ENCODE measurements at places on chromosomes 3 and 15.
A peak's percentile ranks its signal among the peaks of the same experiment; 100 is the strongest.

DNA sequence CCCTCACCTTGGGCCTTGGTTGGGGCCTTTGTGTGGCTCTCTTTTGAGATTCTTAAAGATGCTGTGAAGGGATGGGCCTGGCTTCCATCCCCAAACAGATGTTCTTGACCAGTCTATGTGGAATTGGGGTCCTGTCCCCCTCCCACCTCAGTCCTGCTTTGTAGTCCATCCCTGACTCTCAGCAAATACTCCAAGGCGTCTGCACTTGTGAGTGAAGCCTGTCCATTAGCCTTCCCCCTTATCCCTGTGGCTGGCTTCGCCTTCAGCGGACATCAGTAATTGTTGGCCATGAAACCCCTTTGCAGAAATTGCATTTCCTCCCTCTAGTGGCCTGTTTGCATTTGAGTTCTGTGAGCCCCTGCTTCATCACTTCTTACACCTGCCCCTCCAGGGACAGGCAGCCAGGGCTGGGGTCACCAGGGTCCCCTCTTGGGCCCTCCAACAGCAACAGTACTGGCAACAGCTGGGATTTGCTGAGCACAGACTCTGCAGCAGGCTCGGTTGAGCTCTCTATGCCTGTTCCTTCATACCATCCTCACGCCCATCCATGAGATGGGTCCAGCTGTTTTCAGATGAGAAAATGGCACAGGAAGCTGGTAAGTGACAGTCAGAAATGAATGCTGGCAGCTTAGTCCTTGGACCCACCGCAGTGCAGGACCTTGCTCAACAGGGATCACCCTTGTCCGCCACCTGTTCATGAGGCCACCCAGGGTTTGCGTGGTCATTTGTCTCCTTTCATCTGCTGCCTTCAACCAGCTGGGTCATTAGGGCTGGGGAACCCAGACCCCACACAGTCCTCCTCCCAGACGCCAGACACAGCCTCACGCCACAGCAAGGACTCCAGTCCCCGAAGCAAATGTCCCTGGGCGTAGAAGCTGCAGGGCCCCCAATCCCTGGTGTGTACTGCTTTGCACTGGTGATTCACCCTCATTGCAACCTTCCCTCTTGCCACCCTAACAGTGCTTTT is 8.9 kb upstream of the LRRK1 start:
- DNase-seq, result peak; percentile 55

- no peak for DNase-seq
Observed at GRCh38 chr3:134895181-134895580, 100.1 kb downstream of the EPHB1 start.

DNA sequence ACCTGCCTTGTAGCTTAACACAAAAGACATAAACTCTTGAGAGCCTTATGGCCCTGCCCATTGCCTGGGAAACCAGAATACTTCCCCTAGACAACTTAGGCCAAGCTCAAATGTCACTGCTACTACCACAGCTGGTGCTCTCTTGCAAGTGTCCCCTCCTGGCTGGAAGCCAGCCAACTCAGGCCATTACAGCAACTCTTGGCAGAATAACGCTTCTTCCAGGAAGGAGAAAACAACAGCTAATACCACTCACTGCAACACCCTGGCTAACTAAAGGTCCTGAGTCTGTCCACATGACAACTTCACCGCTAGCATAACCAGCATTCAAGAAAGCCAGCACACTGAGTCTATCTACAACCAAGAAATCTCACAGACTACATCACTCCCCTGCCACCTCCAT is 5.1 kb upstream of the B4GALT4 start:
- DNase-seq, result no peak

- DNase-seq, result no peak
Observed at GRCh38 chr15:67543348-67543718, 830 bp downstream of the MAP2K5 start.

GRCh38 chr3:59798372-59799086 is 748.7 kb upstream of the CFAP20DC start:
- no peak for DNase-seq

DNA sequence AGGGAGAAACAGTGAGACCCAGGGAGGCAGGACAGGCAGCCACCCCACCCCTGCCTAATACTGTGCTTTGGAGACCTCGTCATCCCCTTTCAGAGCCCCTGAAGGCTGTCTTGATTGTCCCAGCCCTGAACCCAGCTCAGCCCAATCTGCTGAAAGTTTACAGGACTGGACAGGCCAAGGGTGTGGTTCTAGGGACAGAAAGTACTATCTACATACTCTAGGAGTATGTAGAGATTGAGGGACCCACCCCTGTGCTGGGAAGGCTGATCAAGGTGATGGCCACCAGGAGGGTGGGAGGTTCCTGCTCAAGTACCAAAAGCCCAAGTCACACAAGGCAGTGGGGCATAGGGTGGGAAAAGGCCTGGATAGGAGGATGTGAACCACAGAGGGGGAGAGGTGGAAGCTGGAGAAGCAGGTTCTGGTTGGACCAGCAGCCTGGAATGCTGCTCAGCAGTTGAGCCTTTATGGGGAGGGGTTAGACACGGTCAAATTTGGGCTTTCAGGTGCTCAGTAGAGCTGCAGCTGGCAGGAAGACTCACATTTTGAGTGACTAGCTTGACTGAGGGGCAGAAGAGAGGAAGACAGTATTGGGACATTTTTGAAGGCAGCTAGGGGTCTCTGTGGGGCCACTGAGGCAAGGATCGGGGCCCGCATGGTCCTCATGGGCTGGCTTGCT is 6.7 kb downstream of the NBEAL2 start:
- DNase-seq, result no peak

DNA sequence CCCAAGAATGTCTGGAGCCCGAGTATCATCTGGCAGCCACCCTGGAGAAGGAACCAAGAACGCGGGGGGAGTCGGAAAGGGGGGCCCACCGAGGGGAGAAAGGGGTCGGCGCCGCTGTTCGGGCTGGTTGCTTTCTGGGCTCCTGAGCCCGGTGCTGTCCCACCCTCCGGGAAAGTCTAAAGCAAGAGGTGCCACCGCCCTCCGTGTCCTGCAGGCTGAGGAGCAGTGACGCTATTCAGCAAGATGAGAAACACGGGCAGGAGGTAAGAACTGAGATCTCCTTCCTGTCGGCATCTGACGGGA is 234.8 kb downstream of the XXYLT1 start:
- no peak for DNase-seq

DNA sequence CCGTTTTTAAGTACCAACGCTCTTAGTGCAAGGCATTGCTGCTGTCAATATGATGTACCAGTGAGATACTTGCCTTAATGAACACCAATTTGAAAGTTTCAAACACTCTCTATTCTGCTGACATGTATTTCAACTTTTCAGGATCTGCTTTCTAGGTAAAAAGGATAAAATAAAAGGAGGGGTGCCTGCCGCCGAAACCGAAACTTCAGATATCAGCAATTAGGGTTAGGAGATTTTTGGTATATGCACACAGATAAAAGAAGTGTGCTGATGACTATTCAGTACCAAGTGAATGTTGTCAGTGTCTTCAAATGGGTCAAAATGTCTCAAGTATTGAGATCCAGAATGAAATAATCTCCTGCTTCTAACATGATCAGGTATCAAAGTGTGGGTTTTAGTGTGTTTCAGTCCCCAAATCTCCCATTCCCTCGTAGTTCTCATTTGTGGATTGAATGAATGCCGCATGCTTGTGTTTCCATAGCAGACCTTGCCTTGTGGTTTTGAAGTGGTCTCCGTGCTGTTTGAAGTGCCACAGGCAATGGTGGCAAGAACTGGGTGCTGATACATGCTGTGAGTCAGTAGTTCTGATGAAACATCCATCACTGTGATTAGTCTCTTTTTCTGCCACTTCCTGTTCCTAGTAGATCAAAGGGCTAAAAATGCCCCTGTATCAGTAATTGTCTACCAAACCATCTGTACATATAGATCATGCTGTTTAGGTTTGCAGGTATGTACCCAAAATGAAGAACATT is 22.5 kb downstream of the CHST14 start:
- no peak for DNase-seq

DNA sequence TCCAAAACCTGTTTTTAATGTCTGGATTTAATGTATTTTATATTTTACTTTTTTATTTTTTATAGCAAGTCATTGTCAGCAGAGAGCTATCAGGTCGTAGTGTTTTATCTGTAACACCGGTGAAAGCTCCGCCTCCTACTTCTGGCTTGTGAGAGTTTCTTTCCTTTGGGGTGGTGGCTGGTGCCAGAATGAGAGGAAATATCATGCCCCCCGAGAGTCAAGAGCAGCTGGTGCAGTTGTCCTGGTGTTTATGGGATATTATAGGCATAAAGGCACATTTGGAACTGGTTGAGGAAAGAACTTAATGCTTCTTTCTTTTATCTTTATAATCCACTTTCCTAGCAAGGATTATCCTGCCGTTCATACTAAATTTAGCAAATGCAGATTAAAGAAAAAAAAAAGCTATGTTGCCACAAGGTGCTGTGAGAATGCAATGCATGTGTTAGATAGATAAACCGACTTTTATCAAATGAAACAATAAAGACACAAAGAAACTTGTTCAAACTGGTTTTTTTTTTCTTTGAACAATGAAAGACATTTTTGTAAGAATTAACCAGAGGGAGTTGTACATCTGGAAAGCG is 260.1 kb upstream of the PLSCR5 start:
- DNase-seq, result peak; percentile 17

DNA sequence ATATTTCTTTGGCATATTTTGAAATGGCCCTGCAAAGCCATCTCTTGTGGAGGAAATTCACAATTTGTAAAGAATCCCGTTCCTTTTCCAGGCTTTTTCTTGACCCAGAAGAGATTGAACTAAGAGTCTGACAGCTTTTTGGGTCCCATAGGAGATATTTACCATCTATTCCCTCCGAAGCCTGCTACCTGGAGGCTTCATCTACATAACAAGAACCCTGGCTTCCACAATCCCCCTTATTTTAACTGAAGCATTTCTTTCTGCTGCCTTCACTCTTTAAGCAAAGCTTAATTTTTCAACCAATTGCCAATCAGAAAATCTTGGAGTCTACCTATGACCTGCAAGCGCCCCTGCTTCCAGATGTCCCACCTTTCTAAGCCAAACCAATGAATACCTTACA is 248.1 kb upstream of the GADL1 start:
- no peak for DNase-seq

DNA sequence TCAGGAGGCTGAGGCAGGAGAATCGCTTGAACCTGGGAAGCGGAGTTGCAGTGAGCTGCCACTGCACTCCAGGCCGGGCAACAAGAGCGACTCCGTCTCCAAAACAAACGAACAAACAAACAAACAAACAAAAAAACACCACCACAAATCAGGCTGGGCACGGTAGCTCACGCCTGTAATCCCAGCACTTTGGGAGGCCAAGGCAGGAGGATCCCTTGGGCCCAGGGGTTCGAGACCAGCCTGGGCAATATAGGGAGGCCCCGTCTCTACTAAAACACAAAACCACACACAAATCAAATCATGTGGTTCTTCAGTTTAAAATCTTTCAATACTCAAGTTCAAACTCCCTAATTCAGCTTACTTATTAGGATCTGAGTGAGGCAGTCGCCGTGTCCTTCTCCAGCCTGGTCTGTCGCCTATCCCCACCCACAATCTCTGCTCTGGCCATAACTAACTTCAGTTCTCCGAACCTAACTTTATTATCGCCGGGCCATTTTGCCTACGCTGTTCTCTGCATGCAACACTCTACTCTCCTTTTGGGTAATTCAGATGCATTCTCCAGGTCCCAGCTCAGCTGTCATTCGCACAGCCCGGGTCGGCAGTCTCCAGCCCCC is 660 bp upstream of the RTF1 start:
- DNase-seq, result no peak

GRCh38 chr15:41698779-41699178 is 38.6 kb downstream of the MGA start:
- no peak for DNase-seq

DNA sequence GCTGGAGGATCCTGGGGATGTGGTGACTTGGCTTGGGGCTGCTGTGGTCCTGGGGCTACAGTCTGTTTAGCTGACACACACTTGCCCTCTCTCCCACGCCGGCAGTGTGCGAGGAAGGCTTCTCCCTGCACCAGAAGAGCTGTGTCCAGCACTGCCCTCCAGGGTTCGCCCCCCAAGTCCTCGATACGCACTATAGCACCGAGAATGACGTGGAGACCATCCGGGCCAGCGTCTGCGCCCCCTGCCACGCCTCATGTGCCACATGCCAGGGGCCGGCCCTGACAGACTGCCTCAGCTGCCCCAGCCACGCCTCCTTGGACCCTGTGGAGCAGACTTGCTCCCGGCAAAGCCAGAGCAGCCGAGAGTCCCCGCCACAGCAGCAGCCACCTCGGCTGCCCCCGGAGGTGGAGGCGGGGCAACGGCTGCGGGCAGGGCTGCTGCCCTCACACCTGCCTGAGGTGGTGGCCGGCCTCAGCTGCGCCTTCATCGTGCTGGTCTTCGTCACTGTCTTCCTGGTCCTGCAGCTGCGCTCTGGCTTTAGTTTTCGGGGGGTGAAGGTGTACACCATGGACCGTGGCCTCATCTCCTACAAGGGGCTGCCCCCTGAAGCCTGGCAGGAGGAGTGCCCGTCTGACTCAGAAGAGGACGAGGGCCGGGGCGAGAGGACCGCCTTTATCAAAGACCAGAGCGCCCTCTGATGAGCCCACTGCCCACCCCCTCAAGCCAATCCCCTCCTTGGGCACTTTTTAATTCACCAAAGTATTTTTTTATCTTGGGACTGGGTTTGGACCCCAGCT is 2.9 kb upstream of the FES start:
- DNase-seq, result no peak

GRCh38 chr3:31908391-31909097 is 72.5 kb downstream of the OSBPL10 start:
- DNase-seq, result no peak

DNA sequence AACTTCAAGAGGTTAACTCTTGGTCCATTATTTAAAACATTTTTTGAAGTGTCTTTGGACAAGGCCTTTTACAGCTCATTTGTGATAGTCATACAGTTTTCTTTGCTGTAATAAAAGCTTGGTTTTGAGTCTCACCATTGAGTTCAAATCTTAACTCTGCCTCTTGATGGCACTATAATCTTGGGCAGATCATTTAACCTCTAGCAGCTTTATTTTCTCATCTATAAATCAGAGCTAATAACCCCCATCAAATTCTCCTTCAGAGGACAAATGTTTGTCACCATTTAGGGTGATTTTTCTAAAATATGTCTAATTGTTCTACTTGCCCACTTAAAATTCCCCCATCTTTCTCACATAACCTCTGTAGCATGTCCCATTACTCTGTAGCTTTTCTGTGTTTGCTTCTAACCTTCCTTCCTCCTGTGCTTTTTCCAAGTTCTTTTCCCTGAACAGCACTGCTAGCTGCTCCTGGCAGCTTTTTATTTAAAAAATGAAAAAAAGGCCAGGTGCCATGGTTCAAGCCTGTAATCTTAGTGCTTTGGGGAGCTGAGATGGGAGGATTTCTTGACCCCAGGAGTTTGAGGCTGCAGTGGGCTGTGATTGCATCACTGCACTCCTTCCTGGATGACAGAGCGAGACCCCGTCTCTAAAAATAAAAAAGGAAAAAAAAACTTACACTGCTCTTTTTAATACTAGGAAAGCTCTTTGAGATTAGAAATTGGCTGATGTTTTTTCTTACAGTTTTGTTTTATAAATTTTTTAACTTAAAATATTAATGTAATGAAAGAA is 28.5 kb downstream of the UBE2E1 start:
- no peak for DNase-seq

Data from eye (tissue), 1 donor.